ENCODE measurements at places on chromosomes 5 and 9.

- DNase-seq: no peak
Measured at GRCh38 chr5:13427827-13428557, 516.5 kb downstream of the DNAH5 start.

- DNase-seq: peak; percentile 38
Measured at GRCh38 chr9:98081477-98082219, 25.1 kb downstream of the NANS start.

DNA sequence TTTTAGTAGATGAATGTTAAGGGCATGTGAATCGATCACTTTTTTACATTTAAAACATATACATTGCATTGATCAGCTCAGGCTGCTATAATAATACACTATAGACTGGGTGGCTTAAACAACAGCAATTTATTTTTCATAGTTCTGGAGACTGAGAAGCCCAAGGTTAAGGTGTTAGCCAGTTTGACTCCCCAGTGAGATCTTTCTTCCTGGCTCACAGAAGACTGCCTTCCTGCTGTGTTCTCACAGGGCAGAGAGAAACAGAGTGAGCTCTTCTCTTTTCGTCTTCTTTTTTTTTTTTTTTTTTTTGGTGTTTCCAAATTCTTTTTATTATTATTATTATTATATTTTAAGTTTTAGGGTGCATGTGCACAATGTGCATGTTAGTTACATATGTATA, 56.4 kb downstream of the SPEF2 start:
- no peak for DNase-seq

GRCh38 chr5:4942831-4943178, 197.3 kb upstream of the ADAMTS16 start:
- no peak for DNase-seq

GRCh38 chr9:25573281-25573680, 105.0 kb downstream of the TUSC1 start:
- DNase-seq: no peak

- DNase-seq: no peak
Measured at GRCh38 chr5:167998148-167998767, 293.2 kb upstream of the WWC1 start.

GRCh38 chr5:91359962-91360609, 23.0 kb downstream of the ARRDC3 start:
- no peak for DNase-seq

GRCh38 chr5:57532513-57533497, 50.2 kb upstream of the ACTBL2 start:
- no peak for DNase-seq

GRCh38 chr5:173557123-173557903, 59.1 kb downstream of the BOD1 start:
- no peak for DNase-seq

DNA sequence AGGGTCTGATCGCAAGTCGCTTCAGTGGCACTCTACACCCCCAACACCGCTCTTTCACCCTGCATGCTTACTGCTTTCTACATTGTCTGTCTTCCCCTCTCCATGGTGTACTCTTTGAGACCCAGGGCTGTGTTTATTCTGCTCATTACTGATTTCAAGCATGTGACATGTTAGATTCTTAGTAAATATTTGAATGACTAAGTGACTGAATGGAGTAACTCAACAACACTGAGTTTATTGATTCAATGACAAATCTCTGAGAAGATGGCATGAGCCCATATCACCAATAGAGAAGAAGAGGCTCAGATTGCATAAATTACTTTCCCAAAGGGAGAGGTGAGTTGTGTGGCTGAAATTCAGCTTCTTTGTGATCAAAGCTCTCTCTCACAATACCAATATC, 89.7 kb upstream of the OSMR start:
- DNase-seq: no peak

GRCh38 chr9:124786881-124787573, 10.1 kb downstream of the OLFML2A start:
- no peak for DNase-seq

- DNase-seq: no peak
Measured at GRCh38 chr9:131253891-131254491, 22.3 kb downstream of the FAM78A start.

DNA sequence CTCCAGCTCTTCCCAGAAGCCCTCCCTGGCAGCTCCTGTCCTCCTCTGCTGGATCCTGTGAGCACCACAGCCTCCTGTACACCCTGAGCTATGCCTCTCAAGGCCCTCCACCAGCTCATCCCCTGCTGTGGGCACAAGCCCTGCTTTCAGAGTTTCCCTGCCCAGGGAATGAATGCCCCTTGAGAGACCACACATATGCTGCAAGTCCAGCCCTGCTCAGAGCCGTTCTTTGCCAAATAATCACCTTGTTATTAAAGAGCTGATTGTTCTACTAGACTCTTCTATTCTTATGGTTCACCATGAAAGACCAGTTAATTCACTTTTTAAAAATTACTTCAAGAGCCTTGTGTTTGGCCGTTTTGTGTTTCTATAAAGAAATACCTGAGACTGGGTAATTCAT, 121.5 kb downstream of the MVB12B start:
- no peak for DNase-seq

GRCh38 chr5:92758552-92758951, 822.5 kb downstream of the NR2F1-AS1 start:
- no peak for DNase-seq

DNA sequence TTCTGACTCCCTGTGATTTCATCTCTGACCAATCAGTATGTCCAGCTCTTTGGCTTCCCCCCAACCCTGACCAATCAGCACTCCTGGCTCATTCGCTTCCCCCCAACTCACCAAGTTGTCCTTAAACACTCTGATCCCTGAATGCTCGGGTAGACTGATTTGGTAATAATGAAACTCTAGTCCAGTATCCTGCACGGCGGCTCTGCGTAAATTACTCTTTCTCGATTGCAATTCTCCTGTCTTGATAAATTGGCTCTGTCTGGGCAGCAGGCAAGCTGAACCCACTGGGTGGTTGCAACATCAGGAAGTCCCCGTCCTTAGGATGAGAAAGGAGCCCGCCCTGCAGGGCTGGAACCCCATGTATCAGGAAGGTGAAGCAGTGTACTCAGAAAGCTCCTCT, 10.4 kb downstream of the FCN2 start:
- DNase-seq: no peak

DNA sequence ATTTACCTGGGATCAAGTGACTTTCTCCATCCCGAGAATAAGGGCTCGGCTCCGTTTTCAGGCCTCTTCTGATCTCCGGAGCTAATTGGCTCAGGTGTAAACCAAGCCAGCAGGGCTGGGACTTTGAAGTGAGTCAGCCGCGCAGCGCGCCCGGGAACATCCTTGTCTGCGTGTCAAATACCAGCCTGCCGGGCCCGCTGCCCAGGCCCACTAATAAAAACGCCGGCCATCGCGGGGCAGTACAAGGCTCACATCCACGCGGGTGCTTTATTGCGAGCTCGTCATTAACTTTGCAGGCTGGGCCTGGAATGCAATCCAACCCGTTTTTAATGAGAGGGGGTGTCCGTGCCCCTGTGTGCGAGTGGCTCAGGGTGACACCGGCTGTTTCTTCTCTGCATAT, 416.8 kb downstream of the IRX2 start:
- no peak for DNase-seq

GRCh38 chr5:35136386-35136785, 88.6 kb upstream of the AGXT2 start:
- no peak for DNase-seq

GRCh38 chr9:137074657-137075274, 2.6 kb upstream of the UAP1L1 start:
- DNase-seq: no peak

GRCh38 chr9:20683351-20684034, 566 bp upstream of the FOCAD start:
- DNase-seq: peak; percentile 58

DNA sequence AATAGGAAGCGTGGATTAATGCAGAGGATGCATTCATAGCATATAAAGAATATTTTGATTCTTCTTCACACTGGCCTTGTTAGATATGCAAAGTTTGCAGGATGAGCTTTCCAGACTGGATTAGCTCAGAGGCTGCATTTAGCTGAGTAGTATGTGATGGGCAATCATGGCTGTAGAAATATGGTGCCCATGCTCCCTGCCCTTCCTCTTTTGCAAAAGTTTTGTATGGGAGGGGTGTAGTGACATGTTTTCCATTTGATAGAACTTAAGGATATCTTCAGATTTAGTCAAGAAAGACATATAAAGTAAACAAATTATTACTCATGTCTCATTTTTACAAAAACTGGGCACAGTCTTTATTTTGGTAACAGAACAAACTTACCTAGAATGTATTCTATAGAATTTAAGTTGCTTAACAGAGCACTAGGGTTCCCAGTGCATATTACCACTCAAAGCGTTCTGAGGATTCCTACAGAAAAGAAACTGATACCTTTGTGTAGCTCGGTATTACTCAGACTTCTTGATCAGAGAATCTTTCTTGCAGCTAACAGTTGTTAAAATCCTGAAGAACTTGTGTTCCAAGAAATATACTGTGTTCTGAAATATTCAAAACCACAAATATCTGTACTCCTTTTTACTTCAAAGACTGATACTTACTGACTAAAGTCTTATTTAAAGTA, 9.8 kb downstream of the GTF3C4 start:
- no peak for DNase-seq

DNA sequence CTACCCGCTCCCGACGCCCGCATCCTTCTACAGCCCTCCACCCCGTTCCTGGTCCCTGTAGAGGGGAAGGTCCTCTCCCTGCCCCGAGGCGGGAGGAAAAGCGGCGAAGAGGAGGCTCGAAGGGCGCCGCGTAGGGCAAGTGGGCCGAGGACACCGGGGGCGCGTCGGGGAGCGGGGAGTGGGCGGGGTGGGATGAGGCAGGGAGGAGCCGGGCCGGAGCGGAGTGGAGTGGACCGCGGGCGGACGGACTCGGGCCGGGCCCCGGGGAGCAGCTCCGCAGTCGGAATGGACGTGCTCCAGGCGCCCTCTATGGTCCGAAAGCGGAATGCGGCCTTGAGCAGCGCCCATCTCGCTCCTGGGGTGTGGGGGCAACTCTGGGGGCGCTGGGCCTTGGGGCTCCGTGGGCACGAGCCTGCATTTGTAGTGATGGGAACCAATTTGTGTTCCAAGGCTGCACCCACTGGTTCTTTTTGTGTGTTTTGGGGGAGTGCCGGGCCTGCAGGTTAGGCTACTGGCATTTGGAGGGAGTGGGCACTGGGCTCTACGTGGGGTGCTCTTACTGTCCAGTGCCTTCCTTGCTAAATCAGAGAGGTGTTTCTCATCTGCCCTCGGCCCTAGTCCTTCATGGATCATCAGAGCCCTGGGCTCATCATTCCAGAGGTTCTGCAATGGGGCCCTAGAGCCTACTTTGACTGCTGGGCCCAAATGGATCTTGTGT, 7.3 kb downstream of the IRX1 start:
- no peak for DNase-seq

DNA sequence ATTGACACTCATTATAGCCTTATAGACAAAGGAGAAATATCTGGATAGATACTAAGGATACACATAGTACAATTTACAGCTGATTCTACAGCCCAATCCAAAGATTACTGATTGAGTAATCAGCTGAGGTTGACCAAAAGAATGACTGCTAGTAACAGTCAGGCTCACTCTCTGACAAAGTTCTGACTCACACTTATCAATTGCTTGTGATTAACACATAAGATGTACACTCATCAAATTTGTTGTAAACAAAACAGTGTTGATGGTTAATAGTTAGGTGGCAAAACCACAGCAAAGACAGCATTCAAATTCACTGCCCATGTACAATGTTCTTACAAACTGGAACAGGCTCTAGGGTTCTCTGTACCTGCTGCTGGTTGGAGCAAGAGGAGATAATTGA, 422.7 kb downstream of the TLE1 start:
- DNase-seq: no peak

Data from activated naive CD4-positive, alpha-beta T cell treated with anti-CD3 and anti-CD28 coated beads, Interleukin-2, amount 50 U/mL, for 16 hours (primary cell).